ENCODE measurements at places on chromosomes 5 and 9. TPM values are rescaled to one million over a fixed set of nuclear protein-coding genes. Genes with fewer than 3 reads are reported as not detected.

Gene LURAP1L
- total RNA-seq = 3.3 TPM

Gene OR1J2
- not detected for total RNA-seq

Gene PCDHA9
- not detected for total RNA-seq

Gene PCDHB3
- total RNA-seq = 0.35 TPM

Gene TDRD7
- 14.0 TPM for total RNA-seq

Gene OR2V2
- not detected for total RNA-seq

Gene SLC9A3
- 0.71 TPM for total RNA-seq

Gene C9orf50
- total RNA-seq = not detected

Gene TAF11L10
- total RNA-seq = not detected

Gene SLC6A7
- not detected for total RNA-seq

Gene PCA3
- 1.2 TPM for total RNA-seq

Gene GLIPR2
- total RNA-seq = 36.2 TPM

Gene MSMP
- total RNA-seq = 23.2 TPM

Gene ANKRD20A1
- total RNA-seq = 1.6 TPM
